ENCODE measurements at places on chromosomes 2 and 18. TPM values are rescaled to one million over a fixed set of nuclear protein-coding genes. Genes with fewer than 3 reads are reported as not detected.

The CD302 gene
- 11.6 TPM for total RNA-seq

The ILKAP gene
- total RNA-seq: 34.5 TPM

The HNMT gene
- 4.4 TPM for total RNA-seq

The NCKAP1 gene
- total RNA-seq: 61.8 TPM

The RESP18 gene
- total RNA-seq: not detected

The OR6B2 gene
- total RNA-seq: not detected

The MC4R gene
- not detected for total RNA-seq

The LYG2 gene
- total RNA-seq: not detected

The RGPD4 gene
- not detected for total RNA-seq

The CFAP53 gene
- total RNA-seq: 0.31 TPM

The CHRNG gene
- not detected for total RNA-seq

The TDRD15 gene
- total RNA-seq: not detected

The GYPC gene
- 275 TPM for total RNA-seq
